ENCODE measurements at places on chromosomes 7 and 10.

- no peak for DNase-seq
Observed at GRCh38 chr7:27185013-27185853, at the start of gene HOXA11. Gene HOXA11, minus strand, starts transcription at chr7:27185232. Its CDS starts 88 bp downstream, at chr7:27185144.

DNA sequence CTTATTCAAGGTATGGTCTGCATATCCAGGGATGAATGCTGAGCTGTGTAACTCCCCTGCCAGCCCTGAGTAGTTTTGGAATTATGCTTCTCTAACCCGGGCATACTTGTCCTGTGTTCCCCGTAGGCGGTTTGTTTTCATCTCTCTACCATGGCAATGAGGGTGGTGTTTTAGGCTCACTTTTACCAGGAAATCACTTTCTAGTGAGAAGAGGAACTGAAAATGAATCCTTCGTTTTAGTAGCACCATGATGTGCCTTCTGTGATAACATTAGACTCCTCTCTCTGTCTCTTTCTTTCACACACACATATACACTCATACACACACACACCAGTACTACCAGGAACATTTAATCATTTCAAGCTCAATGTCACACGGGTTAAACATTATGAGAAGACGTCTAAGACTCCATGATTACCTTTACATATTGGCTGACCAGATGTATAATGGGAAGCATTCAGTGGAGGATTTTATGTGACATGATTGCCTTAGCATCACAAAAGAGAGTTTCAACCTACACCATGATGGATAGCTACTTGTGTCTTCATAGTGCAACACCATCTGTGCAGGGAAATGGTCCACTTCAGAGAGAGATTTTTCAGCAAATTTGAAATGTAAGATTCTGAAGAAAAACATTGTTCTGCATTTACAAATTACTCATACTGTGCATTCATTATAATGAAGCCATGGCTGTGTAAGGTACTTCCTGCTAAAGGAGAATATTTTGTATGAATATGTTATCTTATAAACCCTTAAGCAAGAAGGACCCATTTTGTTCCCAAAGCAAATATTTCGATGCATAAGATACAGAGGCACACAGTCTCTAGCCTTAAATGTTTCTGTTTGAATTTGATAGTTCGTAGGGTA lies 31.0 kb upstream of the PFKP start:
- DNase-seq = no peak

DNA sequence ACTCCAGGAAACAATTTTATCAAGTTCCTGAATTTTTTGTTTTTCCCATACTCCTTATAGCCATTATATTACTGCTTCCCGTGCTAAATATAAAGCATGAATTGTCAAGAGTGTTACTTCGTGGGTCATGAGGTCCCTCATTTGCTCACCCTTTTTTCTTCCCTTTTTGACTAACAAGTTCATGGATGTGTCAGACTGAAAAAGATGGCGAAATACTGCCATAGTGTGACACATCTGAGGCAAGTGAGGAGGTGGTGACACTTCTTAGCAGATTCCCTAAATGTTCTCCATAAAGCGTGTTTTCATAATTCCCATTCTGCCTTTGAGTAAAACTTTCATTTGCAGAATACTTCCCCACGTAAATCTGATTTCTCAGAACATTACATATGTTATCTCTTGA lies 269.6 kb upstream of the FZD1 start:
- no peak for DNase-seq

- DNase-seq = no peak
Observed at GRCh38 chr7:44309271-44310091, 15.9 kb downstream of the CAMK2B start.

- DNase-seq = no peak
Observed at GRCh38 chr7:155584763-155585531, 38.6 kb upstream of the CNPY1 start.

DNA sequence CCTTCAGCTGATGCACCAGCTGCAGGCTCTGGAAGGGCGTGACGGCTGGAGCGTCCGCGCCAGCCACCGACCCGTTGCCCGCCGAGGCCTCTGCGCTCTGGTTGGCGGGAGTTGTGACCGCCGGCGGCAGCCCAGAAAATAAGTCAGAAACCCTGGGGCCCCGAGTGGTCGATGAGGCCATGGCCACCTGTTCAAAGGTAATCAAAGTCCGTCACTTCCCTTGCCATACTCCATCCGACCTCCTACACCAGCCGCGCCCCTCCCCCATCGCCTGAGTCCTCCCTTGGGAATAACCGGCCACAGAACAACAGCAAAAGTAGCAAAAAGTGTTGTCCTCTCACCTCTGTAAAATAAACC lies 406 bp downstream of the PRLHR start:
- DNase-seq = no peak

DNA sequence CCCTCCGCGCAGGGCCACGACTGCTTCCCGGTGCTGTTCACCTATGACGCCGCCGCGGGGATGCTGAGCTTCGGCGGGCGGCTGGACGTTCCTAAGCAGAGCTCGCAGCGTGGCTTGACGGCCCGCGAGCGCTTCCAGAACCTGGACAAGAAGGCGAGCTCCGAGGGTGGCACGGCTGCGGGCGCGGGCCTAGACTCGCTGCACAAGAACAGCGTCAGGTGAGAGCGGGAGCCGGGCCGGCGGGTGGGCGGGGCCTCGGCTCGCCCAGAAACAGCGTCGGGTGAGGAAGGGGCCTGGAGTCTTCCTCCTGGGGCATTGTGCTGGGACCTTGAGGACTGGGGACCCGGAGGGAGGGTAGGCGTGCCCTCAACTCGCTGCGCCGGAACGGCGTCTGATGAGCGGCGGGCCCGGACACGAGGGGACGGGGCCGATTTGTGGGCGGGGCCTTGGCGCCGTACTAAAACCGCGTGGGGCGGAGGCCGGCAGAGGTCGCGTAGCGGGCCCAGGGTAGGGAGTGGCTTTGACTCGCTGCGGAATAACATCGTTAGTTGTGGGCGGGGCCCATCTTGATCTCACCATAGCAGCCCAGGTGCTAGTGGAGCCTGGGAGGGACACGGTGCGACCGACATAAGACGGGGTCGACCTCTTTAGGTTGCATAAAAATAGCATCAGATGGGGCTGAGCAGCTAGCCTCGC lies 15.6 kb downstream of the PDAP1 start:
- DNase-seq = peak; percentile 80

- DNase-seq = no peak
Observed at GRCh38 chr7:68422281-68422680, 1176.0 kb upstream of the AUTS2 start.

DNA sequence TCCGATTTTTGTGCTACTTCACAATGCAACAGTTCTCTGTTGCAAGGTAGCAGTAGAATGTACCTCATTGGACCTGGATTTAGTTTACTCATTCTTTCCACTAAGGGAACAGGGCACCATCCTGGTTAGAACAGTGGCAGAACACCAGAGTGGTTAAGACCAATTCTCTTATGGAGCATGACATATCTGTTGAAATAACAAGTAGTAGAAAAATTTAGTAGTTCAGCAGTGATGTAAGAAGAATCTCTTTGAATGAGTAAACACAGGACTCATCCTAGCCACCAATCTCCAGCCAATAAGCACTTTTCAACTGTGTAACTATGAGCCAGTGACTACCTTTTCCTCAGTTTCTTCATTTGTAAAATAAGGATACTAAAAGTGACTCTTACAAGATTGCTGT lies 2.4 kb downstream of the ANKRD22 start:
- no peak for DNase-seq

DNA sequence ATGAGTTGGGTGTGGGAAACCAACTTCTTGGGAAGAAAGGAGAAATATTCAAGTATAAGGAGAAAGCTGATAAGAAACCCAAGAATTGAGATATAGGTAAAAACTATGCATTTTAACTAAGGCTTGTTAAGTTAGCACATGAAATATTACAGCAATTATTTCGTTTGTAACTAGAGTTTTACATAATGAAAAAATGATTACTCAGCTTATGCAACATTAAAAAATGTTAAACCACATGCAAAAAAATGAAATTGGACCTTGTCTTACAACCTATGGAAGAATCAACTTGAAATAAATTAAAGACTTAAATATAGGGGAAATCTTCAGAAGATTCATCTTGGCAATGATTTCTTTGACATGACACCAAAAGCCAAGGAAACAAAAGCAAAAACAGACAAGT lies 183.2 kb downstream of the CDCA7L start:
- DNase-seq = no peak

DNA sequence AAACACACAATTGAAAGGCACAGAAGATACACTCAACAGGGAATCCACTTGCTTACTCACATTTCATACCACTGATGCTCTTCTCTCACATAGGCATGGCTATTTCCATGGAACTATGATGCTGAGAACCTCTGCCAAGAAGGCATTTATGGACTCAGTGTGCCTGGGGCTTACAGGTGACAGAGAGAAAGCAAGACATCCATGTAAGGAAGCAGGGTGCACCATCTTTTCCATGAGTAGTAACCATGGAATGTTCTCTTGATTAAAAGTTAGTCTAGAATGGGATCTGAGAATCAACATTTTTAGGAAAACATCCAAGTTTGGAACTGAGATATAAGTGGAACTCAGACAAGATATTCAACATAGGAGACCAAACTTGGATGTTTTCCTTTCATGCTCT lies 52.5 kb upstream of the MACC1 start:
- DNase-seq = no peak

DNA sequence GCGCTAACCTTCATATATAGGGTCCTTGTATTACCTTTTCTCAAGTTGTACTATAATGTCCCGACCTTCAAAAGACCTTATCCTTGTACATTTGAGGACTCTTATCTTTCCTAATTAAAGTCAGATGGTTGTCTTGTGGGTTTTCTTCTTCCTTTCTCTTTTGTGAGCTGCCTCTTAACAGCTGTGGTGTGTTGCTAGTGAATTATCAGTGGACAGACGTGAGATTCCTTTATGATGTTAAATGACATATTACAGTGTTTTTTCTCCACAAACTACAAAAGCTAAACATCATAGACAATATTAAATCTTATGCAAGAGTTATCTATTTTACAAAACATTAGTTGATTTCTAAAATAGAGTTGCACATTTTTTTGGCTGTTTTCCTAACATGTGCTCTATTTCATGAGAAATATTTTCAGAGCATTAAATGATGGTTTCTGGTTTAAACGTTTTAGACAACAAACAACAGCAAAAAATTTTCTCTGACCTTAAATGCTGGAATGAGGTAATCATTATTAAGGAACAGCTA lies 272.2 kb upstream of the NPVF start:
- no peak for DNase-seq

DNA sequence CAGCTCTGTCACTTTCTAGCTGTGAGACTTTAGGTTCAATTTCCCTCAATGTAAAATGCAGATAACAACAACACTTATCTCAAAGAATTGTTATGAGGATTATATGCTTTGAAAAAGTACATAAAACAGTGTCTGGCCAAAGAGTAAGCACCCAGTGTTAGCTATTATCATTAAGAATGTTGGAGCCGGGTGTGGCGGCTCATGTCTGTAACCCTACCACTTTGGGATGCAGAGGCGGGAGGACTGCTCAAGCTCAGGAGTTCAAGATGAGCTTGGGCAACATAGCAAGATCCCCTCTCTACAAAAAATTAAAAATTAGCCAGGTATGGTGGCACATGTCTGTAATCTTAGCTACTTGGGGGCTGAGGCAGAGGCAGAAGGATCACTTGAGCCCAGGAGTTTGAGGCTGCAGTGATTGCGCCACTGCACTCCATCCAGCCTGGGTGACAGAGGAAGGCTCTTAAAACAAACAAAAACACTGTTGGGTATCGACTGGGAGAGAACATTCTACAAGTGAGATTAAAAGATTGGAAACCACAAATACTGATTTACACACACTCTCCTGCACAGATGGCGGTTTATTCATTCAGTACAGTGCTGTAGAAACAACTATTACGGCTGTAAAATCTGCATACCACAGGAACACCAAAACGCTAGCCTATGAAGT lies 107.3 kb downstream of the PROSER2 start:
- DNase-seq = no peak

DNA sequence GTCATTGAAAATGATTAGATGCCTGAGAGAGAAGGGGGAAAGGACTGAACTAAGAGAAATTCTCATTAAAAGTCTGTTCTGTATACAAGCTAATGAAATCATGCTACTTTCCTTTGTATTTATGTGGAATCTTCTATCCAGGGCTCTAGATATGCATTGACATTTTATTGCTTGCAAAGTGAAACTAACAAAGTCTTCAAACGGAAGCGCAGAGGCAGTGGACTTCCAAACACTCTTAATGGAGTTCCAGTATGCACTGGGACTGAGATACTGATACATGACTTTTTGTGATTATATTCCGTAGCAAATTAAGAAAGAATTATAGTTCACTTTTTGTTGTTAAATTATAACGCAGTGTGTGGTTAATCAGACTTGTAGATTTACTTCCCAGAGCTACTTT lies 166.8 kb upstream of the TBX20 start:
- DNase-seq = no peak

DNA sequence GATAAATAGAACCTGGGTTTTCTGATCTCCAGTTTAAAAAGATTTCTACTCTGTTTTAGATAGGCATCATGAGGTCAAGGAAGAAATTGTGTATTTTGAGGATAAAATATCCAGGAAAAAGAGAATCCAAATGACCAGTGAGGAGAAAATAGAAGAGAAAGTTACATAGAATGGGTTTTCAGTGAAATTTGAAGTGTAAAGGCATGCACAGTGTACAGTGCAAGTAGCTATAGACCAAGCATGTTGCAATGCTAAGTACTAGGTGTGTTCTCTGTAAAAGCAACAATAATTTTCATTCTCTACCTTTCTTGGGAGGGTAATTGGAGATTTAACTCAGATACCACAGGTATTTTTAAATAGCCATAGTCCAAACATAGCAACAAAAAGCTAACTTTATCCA lies 22.6 kb downstream of the CDK1 start:
- DNase-seq = no peak

DNA sequence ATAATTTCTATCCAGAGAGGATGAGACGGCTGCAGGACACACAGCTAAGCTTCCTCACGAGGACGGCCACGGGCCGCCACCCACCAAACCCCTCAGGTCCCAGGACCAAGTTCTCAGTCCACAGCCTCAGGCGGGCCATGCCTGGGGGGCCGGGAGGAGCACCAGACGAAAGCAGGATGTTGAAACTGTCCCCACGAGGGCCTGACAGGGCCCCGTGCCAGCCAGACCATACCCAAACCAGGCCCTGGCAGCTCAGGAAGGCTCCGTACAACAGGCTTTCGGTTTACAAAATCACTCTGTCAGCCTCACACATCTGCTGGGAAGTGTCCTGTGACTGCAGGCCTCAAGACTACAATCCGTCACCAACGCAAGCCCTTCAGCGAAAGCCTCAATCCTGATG lies 14.5 kb downstream of the TUBGCP2 start:
- no peak for DNase-seq

GRCh38 chr7:107453388-107453787 lies 16.5 kb upstream of the GPR22 start:
- DNase-seq = no peak

GRCh38 chr10:96833220-96834001 lies 1.3 kb downstream of the LCOR start:
- no peak for DNase-seq
